Anterior cingulate cortex (tissue), 58 donors: ENCODE measurements at places on chromosomes 6 and 20.

GRCh38 chr6:43714311-43715055 is 26.9 kb upstream of the MRPS18A start:
- no peak for DNase-seq

- DNase-seq: no peak
Observed at GRCh38 chr6:44614396-44614795, 226.9 kb downstream of the CDC5L start.

DNA sequence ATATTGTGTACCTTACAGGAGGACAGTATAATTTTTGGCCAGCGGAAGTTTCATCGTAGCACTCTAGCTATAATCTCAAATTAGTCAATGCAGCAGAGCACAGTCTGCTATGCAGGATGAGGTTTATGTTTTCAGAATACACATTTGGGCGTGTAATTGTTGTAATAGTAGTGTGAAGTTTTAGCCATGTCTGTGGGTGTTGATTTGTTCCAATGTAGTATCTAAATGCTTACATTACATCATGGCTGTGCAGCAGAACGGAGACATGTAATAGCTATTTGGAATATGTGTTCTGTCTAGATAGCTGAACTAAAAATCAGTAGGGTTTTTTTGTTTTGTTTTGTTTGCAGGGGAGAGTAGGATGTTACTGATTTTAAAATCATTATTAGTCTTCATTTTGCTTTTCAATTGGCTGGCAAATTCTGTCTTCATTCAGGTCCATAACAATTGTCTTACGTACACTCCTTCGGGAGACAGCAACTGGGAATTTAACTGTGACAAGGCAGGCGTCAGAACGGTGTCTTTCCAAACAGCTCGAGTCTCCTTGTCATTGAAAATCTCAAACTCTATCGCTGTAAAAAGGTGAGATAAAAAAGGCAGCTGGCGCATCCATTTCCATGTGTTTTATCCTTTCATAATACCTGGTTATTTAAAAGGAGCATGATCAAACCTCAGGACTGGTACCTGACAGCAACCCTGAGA is 65.1 kb upstream of the CDH4 start:
- no peak for DNase-seq

DNA sequence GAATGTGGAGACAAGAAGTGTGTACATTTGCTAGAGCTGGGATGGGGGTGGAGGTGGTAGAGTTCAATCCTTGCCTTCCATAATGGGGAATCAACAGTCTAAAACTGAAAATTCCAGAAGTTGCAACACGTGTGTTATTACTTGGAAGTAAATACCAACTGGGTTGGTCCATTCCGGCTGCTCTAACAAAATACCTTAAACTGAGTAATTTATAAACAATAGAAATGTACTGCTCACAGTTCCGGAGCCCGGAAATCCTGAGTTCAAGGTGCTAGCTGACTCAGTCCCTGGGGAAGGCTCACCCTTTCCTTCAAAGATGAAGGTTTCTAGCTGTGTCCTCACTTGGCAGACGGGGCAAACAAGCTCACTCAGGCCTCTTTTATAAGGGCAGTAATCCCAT is 59.0 kb downstream of the RIN2 start:
- DNase-seq: no peak

DNA sequence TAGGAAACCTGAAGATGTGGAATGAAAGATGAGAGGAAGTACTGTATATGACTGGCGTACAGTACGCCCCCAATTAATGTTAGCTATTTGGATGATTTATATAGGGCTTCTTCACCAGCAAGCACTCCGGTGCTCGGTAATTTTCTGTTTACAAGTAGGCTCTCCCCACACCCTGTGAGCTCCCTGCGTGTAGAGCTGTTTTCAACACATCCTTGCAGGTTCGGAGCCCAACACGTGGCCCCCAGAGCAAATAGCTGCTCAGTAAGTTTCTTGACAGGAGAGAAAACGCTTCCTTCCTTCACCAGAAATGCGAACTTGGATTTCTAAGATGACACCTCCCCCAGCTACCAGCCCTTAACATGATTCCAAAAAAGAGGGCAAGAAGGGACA is 1.2 kb upstream of the RAB22A start:
- no peak for DNase-seq

DNA sequence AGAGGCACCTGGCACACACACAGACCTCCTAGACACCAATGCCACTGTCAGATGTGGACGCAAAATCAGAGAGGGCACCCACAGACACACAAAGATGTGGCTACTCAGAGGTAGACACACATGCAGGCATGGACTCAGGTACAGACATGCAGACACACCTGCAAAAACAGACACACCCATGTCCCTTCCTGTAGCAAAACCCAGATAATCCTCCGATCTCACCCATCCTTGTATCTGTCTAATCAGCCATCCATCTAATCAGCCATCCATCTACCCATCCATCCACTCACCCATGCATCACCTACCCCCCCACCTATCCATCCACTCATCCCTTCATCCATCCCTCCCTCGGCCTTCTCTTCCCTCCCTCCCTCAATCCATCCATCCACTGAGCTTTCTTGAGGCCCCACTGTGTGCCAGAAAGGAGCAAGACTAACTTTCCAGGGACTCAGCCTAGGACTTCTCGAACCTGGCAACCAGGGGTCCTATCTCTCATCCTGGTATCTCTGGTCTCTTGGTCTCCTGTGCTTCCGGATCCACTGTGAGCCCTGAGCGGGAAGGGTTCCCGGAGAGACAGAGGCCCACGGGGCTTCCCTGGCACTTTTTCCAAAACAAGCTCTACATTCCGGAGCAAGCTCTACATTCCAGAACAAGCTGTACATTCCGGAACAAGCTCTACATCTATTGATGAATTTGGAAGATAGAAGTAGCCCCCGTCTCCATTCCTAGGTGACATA is 1.1 kb upstream of the TGM2 start:
- no peak for DNase-seq

- no peak for DNase-seq
Observed at GRCh38 chr20:63751471-63752271, 12.1 kb downstream of the SLC2A4RG start.

- no peak for DNase-seq
Observed at GRCh38 chr6:112330071-112330878, 16.9 kb upstream of the RFPL4B start.

- DNase-seq: no peak
Observed at GRCh38 chr6:144730088-144730645, 445.0 kb downstream of the UTRN start.

GRCh38 chr6:34511915-34512737 is 44.0 kb downstream of the SPDEF start:
- no peak for DNase-seq
